Hindlimb muscle (tissue), 1 donor: ENCODE measurements at places on chromosomes 1 and 21. TPM values are rescaled to one million over a fixed set of nuclear protein-coding genes. Genes with fewer than 3 reads are reported as not detected.

GRCh38 chr1:64248065-64248464, 44.6 kb downstream of the UBE2U start:
- no peak for DNase-seq

GRCh38 chr1:3014443-3015268, 6.6 kb upstream of the ACTRT2 start:
- DNase-seq = no peak

DEPDC1 gene
- polyA plus RNA-seq = 5.3 TPM

DNA sequence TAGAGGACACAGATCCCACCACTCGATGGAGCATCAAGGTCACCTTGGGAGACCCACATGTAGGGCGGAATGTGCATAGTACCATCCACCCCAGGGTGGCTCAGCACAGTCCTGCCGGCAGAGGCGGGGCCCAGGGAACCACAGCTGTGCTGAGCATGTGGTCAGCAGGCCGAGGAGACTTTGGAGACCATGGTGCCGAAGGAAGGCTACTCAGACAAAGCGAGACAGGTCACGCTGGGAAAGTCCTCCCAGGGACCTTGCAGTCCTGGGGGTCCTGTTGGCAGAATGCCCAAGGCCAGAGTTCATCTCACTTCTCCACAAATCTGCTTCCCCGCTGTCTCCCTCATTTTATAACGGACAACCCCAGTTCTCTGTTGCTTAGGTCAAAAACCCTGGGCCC, 22.5 kb downstream of the WNT3A start:
- no peak for DNase-seq

- no peak for DNase-seq
Measured at GRCh38 chr1:113647164-113647563, 112.1 kb downstream of the PHTF1 start.

GRCh38 chr1:62299426-62300200, 19.6 kb downstream of the KANK4 start:
- no peak for DNase-seq

TSPAN2 gene
- polyA plus RNA-seq = 9.4 TPM

- no peak for DNase-seq
Measured at GRCh38 chr1:161261261-161262235, 3.0 kb downstream of the PCP4L1 start.
